Mucosa of gallbladder (tissue), 1 donor: ENCODE measurements at places on chromosomes 7 and 10. TPM values are rescaled to one million over a fixed set of nuclear protein-coding genes. Genes with fewer than 3 reads are reported as not detected.

DNA sequence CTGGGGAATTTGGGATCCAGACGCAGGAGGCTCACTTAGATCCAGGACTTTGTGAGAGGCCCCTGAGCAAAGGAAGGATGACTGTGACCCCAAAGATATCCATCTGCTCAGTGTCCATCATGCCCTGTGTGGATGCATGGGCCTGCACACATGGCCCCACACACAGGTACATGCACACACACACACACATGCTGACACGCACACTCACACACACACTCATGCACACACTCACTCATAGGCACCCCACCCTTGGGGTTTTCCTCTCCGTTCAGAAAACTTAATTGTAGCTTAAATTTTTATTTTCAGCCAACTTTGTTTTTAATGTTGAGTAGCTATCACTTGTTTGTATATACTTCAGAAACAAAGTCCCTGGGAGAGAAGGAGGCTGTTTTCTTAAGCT is 93.6 kb upstream of the PPIF start:
- DNase-seq: no peak

DNA sequence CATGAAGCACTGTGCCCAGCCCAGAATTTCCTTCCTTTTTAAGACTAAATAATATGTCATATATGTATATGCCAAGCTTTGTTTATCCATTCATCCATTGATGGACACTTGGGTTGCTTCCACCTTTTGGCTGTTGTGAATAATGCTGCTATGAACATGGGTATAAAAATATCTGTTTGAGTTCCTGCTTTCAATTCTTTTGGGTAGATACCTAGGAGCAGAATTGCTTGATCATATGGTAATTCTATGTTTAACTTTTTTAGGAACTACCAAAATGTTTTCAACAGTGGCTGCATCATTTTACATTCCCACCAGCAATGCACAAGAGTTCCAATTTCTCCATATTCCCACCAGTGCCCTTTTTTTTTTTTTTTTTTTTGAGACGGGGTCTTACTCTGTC is 13.2 kb upstream of the PLAU start:
- DNase-seq: no peak

DNA sequence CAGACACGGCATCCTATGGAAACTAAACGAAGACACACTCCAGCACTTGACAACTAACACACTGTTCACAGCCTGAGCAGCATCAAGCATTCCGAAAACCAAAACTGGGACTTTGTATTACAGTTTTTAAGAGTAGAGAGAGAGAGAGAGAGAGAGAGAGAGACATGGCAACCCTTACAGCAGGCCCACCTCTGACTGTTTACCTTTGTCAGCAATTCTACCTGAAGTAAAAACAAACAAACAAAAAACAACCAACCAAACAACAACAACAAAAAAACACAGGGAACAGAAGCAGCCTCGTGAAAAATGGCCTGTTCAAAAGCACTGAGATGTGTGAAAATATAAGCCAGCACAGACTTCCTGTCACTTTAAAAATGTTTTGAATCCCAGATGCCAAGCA is 118.0 kb downstream of the SPAG6 start:
- no peak for DNase-seq

- no peak for DNase-seq
Measured at GRCh38 chr7:8070451-8071180, 102.0 kb downstream of the GLCCI1 start.

DNA sequence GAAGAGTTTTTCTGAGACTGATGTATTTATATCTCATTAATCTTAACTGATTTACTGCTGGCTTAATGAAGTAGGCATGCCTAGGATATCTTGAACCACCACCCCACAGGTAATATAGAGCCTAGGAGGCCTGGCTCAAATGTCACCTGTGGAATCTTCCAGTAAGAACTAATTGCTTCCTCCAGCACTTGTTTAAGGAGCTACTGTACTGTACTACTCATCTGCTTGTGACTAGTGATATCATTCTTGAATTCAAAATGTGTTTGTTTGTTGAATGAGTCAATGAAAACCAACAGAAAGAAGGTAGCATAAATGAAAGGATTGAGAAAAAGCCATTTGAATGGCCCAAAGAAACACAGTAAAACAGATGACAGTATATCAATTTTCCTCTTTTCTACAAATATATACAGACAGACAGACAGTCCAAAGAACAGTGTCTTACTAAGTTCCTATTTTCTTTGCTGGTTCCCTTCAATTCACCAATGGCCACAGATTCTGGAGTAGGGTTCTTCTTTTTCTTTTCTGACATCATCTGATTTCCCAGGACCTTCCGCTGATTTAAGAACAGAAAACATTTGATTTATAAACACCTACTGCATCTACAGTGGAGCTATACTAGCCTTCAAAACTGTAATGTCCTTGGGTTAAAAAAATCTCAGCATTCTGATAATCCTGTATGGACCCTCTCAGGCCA is 43.7 kb upstream of the SLIT1 start:
- DNase-seq: no peak

- DNase-seq: no peak
Measured at GRCh38 chr7:148234715-148235114, 355.9 kb upstream of the C7orf33 start.

- no peak for DNase-seq
Measured at GRCh38 chr7:148964483-148965267, 63.6 kb downstream of the PDIA4 start.

- no peak for DNase-seq
Measured at GRCh38 chr7:74013539-74014272, 14.3 kb upstream of the ELN start.

DNA sequence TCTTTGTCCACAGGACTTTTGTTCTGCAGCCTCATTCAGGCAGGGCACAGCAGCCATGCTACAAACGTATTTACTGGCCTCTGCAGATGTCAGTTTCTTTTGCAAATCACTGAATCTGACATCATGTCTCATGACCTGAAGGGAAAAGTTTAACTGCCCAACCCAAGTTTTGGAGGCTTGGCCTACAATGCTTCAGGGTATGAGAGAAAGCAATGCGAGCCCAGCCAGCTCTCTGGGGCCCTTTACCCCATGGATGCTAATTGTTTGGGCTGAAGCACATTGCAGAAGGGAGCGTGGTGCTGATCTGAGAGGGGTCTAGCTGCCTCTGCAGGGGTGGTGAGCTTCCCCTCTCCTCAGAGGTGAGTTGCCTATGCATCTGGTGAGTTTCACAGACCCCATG is 179.9 kb upstream of the CXCL12 start:
- no peak for DNase-seq

- DNase-seq: no peak
Measured at GRCh38 chr7:108662783-108663362, 93.2 kb downstream of the DNAJB9 start.

DNA sequence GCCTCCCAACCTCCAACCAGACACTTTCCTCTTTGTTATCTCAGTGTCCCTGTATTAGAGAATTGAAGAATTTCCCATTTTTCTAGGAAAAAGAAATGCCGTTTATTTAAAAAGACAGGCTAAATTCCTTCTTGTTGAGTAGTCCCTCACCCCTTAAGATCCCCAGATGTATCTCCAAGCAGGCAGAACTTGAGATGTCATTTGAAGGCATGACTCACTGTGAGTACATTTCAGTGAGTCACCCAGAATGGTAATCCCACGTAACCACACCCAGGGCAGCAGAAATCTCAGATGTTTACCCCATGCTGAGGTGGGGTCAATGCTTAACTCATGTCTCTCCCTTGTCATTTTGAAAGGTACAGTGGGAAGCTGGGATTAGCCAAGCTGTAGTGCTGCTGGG is 4.4 kb downstream of the ZNF655 start:
- no peak for DNase-seq

DNA sequence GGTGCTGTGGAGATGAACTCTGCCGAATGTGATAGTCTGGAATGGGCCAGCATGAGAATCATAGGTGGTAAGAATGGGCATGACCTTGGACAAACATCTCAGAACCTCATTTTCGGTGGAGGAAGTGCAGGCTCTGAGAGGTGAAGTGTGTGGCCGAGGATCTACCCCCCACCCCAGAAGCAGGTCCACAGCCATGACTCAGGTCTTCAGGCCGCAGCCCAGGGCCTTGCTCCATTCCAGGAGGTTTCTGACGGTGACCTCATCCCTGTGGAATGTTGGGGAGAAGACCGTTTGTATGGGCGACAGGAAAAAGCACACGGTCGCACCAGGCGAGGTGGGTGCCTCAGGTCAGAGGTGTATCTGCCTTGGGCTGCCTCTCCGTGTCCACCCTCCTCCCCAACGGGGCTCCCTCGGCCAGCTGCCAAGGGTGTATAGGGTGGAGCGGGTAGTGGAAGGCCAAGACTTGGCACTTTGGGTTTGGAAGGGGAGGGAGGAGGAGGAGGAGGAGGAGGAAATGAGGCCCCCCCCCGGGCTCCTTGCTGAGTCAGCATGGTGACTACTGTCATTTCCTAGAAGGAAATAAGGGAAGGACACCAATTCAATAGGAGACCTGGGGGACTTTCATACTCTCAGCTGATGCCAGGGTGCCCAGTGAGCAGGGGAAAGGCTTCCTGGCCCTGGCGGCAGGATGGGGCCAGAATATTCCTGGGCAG is 168.0 kb upstream of the RHEB start:
- peak; percentile 83 for DNase-seq

DNA sequence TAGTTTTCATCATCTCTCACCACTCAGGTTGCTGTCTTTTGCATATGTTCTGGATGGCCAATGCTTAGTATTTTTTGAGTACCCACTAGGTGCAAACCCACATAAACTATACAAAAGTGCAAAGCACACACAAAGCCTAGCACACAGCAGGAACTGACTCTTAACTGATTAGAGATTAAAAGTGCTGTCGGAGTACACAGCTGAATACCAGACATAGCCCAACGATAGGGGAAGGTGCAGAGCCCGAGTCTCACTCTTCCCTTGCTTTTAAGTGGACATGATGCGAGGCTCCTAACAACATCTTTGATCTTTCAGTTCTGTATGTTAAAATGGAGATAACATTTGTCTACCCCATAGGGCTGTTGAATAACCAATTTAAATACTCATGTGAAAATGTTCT is 90.8 kb downstream of the DPY19L1 start:
- DNase-seq: no peak

GRCh38 chr10:21084700-21085099 is 187.6 kb upstream of the NEBL start:
- no peak for DNase-seq

- DNase-seq: no peak
Measured at GRCh38 chr10:60281792-60282353, 107.8 kb downstream of the ANK3 start.

SGCE gene
- total RNA-seq: 42.6 TPM

TRIM24 gene
- total RNA-seq: 17.3 TPM

PVRIG gene
- 3.1 TPM for total RNA-seq

CREB5 gene
- total RNA-seq: 22.5 TPM

KRIT1 gene
- 52.3 TPM for total RNA-seq

IDI2 gene
- total RNA-seq: not detected

IL6 gene
- total RNA-seq: 0.52 TPM

TAF6 gene
- 65.3 TPM for total RNA-seq
